CD4-positive, alpha-beta T cell treated with Interleukin-4 for 1 hour (primary cell): ENCODE measurements at places on chromosomes 6 and 20.

GRCh38 chr6:18121580-18122127 is 823 bp downstream of the NHLRC1 start:
- no peak for DNase-seq

- DNase-seq = no peak
These were observed 109.0 kb downstream of the HMGCLL1 start for GRCh38 chr6:55469951-55470366.

GRCh38 chr20:9319687-9320384 is 194.6 kb upstream of the LAMP5 start:
- DNase-seq = no peak

DNA sequence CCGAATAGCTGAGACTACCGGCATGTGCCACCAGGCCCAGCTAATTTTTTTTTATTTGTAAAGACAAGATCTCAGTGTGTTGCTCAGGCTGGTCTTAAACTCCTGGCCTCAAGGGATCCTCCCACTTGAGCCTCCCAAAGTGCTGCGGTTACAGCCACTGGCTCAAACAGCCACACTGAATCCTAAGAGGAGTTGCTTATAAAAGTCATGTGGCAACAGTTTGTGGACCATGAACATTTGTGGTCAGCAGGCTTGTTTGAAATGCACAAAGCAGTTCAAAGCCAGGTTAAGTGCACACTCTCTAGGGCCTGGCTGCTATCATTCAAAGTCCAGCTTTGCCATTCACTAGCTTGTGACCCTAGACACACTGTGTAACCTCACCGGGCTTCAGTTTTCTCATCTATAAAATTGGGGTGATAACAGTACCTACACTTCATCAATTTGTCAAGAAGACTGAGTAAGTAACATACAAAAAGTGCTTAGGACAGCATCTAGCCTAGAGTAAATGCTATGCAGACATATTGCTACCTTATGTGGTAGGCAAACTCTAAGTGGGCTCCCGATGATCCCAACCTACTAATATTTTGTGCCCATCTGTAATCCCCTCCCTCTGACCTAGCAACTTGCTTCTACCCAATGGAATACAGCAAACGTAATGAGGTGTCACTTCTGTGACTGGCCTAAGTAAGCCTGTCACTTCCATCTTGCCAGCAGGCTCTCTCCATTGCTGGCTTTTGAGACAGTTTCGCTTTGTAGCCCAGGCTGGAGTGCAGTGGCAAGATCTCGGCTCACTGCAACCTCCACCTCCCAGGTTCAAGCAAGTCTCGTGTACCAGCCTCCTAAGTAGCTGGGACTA is 122.9 kb downstream of the ZMYND8 start:
- no peak for DNase-seq

DNA sequence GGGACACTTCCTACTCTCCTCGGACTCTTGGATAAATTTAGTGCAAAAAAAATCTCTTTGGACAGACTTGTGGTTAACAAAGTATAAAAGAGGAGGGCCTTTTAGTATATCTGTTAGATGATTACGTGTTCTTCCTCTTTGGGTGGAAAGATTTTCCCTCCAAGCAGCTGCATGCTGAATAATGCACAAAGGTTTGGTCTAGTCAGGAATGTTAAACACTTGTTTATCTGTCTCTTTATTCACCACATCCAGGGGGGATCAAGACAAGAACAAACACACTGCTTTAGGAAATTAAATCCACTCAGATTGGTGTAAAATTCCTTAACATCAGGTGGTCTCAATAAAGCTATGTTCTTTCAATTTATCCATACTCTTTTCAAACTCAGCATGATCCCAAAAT is 260.9 kb upstream of the CHD6 start:
- DNase-seq = no peak

DNA sequence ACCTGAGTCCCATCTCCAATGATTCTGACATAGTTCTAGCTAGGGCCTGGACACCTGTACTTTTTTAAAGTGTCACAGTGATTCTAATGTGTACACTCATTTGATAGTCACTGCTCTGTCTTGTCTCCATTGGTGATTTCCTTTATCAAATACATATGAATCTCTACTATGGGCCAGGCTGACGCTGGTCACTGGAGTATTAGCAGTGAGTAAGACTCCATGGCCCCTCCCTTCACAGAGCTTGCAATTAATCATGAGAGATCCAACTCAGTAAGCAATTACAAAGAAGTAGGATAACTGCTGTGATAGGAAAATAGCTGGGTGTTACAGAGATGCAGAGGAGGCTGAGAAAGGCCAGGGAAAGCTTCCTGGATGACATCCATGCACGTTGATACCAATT is 19.3 kb upstream of the SASH1 start:
- no peak for DNase-seq

DNA sequence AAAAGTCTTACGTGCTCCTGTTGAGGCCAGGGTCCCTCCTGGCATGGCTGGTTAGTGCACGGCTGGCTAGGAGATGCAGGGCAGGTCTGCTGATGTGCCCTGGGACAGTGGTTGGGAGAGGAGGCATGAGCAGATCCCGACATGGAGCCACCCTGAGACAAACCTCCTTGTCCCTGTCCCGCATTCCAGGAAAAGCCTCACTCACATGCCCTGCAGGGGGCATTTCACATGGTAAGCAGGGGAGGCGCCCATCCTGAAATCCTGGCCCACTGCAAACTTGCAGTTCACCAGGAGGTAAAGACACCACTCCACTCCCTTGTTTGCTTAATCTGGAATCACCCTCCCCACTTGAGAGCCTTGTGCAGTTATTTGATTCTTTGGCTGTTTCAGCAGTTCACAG is 116.7 kb upstream of the SLC24A3 start:
- no peak for DNase-seq

GRCh38 chr6:66986940-66987339 is 1279.9 kb upstream of the EYS start:
- no peak for DNase-seq

DNA sequence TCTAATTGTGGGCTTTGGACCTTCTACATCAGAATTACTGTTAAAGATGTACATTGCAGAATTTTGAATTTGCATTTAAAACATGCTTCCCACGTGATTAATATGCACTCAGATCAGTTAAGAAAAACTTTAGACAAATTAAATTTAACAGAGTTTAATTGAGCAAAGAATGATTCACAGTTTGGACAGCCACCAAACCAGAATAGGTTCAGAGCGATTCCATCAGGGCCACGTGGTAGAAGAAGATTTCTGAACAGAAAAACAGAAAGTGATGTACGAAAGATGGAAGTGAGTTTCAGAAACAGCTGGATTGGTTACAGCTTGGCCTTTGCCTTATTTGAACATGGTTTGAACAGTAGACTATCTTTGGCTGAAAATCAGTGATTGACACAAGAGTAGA is 704.2 kb upstream of the MAP3K7 start:
- no peak for DNase-seq

GRCh38 chr6:13413900-13414555 is 73.4 kb downstream of the GFOD1 start:
- peak; percentile 48 for DNase-seq

DNA sequence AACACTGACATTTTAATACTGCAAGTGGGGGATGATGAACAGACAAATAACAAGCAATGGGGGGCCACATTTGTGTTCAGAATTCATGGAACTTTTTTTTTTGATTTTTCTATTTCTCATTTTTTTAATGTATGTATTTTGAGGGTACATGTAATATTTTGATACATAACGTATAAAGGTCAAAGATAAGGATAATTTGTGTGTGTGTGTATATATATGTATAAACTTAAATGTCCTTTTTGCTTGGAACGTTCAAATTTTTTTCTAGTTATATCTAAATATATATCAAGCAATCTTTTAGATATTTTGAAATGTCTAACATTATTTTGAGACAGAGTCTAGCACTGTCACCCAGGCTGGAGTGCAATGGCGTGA is 12.3 kb upstream of the ZNF311 start:
- no peak for DNase-seq

DNA sequence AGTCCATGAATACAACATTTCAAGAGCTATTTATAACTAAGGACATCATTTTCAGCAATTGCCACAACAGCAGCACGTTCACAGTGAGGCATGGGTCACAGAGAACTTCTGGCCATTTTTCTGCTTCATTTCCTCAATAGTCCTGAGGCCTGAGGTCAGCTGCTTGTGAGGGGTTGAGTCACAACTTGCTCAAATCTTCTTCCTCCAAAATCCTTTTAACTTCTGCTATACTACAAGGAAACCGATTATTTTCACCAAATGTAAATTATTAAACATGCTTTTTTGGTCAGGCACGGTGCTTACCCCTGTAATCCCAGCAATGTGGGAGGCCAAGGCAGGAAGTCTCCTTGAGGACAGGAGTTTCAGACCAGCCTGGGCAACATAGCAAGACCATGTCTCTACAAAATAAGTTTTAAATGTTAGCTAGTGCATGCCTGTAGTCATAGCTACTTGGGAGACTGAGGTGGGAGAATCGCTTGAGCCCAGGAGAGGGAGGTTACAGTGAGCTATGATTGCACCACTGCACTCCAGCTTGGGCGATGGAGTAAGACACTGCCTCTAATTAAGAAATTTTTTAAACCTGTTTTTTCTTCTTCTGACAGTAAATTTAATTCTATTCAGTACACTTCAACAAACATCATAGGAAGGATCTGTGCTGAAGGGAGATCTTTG is 11.1 kb upstream of the SLC16A10 start:
- peak; percentile 28 for DNase-seq

GRCh38 chr6:152749336-152749735 is 1.3 kb upstream of the VIP start:
- DNase-seq = no peak

- no peak for DNase-seq
These were observed 686.9 kb downstream of the BCKDHB start for GRCh38 chr6:80793411-80793810.

DNA sequence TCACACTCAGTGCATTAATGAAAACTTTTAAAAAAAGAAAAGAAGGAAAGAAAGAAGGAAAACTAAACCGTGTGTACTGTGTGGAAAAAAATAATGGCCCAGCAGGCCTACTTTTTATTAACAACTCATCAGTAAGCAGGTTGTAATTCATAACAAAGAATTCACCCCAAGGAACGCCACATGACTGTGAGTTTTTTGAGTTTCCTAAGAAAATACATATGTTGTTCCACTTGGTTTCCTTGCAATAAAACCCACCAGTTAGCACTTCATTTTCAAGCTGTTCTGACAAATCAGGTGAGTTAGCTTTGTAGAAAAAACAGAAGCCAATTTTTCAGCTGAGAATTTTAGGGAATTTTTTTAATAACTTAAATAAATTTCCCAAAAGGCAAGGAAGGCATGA is 259.3 kb upstream of the TBX18 start:
- no peak for DNase-seq

DNA sequence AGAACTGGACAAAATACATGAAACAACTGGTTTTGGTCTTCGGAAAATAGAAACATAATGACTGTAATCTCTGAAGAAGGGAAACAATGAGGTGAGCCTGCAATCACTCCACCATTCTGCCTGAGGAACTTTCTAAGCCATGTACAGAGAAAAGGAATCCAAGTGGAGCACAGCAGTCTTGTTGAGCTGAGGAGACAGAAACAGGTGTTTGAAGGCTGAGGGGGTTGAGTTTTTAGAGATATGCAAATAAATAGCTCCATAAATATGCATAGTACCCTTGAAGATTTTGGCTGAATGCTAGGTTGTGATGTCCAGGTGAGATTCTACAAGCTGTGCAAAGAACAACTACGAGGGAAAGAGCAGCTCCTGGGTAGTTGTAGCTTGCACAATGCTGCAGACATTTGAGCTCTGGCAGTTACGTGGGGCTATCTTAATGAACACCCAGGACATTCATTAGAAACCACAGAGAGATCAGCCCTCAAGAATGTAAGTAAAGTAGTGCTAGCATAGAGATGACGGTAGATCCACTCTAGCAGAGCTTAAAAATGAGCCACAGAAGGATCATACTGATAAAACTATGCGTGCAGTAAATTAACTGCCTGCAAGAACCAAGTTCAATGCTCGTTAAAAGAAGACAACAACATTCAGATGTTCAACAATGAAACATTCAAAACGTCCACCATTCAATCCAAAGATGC is 24.3 kb downstream of the TUBB2B start:
- no peak for DNase-seq

- no peak for DNase-seq
These were observed 11.7 kb downstream of the ACOT8 start for GRCh38 chr20:45845452-45845851.

DNA sequence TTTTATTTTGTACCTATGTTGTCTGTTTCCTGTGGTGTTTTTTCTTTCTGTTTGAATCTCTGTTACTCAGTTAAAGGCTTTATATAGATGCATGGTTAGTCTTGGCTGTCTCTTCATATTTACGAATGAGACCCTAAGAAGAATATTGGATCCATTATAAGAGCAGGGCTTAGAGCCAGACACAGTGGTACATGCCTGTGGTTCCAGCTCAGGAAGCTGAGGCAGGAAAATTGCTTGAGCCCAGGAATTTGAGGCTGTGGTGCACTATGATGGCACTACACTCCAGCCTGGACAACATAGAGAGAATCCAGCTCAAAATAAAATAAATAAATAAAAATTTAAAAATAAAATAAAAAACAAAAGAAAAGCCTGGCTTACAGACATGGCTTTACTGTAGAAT is 211.1 kb downstream of the SOD2 start:
- DNase-seq = no peak

DNA sequence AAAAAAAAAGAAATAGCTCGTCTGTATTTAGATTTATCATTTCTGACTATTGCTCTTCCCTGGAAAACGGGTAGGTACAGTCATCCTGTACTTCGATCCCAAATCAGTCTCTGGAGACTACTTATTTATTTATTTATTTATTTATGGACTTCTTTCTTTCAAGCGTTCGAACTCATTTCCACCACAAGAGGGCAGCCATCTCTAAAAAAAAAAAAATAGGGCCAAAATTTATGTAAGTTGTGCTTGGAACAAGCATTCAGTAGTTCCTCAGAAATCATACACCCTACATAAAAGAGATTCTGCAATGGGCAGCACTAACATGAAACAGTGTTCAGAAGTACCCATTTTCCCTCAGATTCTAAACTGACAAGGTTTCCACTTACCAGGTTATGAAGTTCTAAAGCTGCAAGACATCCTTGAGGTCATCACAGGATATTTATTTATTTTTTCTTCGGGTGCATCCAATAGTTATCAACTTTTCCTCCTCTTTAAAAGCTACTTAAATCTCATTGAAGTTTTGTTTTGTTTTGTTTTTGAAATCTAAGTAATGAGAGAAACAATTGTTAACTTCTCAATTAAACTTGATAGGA is 1.9 kb upstream of the BMP2 start:
- DNase-seq = no peak

DNA sequence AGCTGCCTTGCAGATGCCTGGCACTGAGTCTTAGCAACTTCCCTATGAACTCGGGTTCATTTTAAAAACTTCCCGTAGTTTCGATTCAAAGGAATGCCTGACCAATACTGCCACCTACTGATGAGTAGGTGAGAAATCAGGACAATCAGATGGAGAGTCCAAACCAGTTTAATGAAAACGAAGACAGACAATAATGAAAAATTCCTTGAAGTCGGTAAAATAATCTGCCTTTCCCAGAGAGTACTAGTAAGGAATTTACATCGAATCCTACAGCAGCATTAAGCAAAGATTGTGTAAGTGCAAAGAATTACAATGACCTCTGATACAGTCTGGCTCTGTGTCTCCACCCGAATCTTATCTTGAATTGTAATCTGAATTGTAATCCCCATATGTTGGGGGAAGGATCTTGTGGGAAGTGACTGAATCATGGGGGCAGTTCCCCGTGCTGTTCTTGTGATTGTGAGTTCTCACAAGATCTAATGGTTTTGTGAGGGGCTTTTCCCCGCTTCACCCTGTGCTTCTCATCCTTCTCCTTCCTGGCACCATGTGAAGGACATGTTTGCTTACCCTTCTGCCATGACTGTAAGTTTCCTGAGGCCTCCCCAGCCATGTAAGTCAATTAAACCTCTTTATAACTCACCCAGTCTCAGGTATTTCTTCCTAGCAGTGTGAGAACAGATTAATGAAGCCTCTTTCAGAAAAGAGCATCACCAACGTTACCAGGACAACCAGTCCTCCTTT is 134.4 kb downstream of the ARHGAP18 start:
- DNase-seq = no peak
